ENCODE measurements at places on chromosomes 12 and 14.

- DNase-seq = no peak
These were observed 22.7 kb downstream of the YY1 start for GRCh38 chr14:100261621-100262020.

- DNase-seq = no peak
These were observed 14.3 kb downstream of the ASB8 start for GRCh38 chr12:48142818-48143674.

DNA sequence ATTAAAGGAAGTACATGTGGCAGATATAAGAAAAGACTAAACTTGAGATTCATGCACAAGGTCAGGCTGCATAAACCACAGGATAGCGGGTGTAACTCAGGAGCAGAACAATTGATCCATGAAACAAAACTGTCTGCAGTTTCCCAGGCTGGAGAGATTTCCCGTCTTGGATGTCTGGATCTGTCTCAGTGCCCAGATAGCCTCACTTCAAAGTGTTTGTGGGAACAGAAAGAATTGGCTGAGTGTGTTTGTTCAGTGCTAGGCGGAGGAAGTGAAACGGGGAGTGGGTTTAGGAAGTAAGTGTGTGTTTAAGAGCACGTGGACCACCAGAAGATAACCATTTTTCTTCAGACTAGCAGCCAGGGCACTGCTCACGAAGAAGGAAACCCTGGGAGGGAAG is 1.4 kb upstream of the RNASE10 start:
- DNase-seq = no peak

GRCh38 chr14:77265561-77266335 is 5.3 kb downstream of the NGB start:
- no peak for DNase-seq

DNA sequence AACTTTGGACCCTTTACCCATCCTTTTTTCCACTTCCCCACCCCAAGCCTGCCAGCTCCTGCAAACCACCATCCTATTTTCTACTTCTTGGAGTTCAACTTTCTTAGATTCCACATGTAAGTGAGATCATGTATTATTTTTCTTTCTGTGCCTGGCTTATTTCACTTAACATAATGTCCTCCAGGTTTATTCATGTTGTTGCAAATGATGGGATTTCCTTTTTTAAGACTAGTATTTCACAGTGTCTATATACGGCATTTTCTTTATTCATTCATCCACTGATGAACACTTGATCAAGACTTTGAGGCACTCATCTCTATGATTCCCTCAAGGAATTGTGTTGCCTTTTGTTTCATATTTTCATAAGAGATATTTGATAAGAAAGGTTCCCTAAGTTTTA is 5.6 kb upstream of the PRPF39 start:
- no peak for DNase-seq

DNA sequence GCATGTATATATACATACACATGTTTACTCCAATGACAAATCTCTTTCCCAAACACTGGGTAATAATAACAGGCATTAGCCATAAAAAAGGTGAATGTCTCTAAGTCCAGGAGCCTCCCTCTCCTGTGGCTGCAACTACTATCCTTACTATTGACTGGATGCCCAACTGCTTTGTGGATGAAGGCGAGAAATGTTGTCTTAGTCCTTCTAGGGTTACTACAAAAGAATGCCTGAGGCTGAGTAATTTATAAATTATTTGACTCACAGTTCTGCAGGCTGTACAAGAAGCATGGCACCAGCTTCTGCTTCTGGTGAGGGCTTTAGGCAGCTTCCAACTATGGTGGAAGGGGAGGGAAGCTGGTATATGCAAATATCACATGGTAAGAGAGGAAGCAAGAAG is 366.0 kb upstream of the DDHD1 start:
- DNase-seq = no peak

DNA sequence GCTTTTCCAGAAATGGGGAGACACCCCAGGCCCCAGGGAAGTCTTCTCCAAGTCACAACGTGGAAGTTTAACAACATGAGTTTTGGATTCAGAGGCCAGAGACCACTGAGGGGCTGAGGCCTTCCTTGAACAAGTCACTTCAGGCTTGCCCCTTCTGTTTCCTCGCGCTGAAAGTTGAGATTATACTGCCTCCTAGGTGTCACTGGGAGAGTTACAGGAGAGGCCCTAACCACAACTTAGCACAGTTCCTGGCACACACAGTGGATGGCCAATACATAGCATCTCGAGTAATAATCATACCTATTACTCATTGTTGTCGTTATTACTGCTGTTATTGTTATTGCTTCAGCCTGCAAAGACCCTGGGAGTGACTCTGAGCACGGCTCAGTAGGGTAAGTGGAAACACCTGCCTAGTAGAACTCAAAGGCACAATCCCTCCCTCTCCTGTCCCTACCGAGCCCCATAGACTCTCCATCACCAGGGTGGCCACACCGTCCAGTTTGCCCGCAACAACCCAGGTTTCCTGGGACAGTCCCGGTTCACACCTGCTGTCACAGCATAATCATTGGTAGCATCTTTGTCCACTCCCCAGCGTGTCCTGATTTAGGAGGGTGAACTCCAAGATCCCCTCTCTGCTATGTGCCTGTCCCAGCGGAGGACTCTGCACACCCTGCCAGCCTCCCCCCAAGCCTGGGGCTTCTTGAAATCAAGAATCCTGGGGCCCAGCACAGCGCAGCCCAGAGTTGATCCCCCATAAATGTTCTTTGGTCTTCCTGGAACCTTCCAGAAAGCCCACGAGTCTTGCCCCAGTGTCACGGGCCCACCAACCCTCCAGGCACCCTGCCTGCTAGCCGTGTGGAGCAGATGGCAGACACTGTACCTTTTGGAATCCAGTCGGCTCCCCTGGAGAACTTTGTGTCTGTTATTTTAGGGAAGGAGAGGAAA is 85.0 kb downstream of the SYNE3 start:
- DNase-seq = no peak

GRCh38 chr14:88492272-88493089 is 62.3 kb downstream of the PTPN21 start:
- DNase-seq = peak; percentile 60

GRCh38 chr12:90808568-90808967 is 146.4 kb downstream of the CCER1 start:
- DNase-seq = no peak

GRCh38 chr12:46521145-46521544 is 148.6 kb upstream of the SLC38A2 start:
- no peak for DNase-seq

GRCh38 chr12:131209082-131210070 is 255.7 kb downstream of the ADGRD1 start:
- no peak for DNase-seq
